ENCODE measurements at places on chromosomes 11 and 22. TPM values are rescaled to one million over a fixed set of nuclear protein-coding genes. Genes with fewer than 3 reads are reported as not detected.

Gene NARS2
- total RNA-seq = 9.0 TPM

Gene PHOX2A
- total RNA-seq = 3.2 TPM

Gene OR5AN1
- not detected for total RNA-seq

Gene MAPK8IP2
- 3.7 TPM for total RNA-seq

DNA sequence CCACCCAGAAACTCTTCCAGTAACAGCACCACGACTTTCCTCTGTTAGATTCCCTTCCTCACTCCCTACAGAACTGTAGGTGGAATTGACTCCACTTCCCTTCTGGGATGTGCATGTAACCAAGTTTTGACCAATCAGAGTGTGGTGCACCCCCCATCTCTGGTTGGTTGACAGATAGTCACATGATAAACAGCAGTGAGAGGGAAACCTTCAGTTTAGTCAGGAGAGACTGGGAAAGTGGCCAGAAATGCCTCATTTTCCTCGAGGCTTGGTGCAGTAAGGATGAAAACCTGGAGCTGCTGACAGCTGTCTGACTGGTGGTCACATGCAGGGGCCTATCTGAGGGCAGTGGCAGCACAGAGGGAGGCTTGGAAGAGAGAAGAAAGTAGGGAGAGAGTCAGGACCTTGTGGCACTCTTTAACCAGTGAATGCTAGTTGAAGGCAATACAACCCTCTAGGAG, 67.3 kb upstream of the GRK3 start:
- H3K27me3 ChIP-seq = no peaks in the 10 kb centered on the region
- no peaks in the 10 kb centered on the region for H3K36me3 ChIP-seq
- no peak for ATAC-seq
- peaks cover 8% of the 10 kb centered on the region for H3K4me1 ChIP-seq
- no peak overlapping the region for H3K4me3 ChIP-seq

GRCh38 chr11:61925736-61926135, 8.4 kb upstream of the RAB3IL1 start:
- H3K4me3 ChIP-seq = no peak overlapping the region
- H3K27me3 ChIP-seq = peaks cover 7% of the 10 kb centered on the region
- peaks cover 37% of the 10 kb centered on the region for H3K4me1 ChIP-seq
- ATAC-seq = no peak
- no peaks in the 10 kb centered on the region for H3K36me3 ChIP-seq

- no peaks in the 10 kb centered on the region for H3K36me3 ChIP-seq
- no peak for ATAC-seq
- peak overlapping the region; percentile 97 for H3K27ac ChIP-seq
- no peak overlapping the region for H3K4me3 ChIP-seq
Measured at GRCh38 chr11:134071306-134071705, 2.4 kb downstream of the JAM3 start.

DNA sequence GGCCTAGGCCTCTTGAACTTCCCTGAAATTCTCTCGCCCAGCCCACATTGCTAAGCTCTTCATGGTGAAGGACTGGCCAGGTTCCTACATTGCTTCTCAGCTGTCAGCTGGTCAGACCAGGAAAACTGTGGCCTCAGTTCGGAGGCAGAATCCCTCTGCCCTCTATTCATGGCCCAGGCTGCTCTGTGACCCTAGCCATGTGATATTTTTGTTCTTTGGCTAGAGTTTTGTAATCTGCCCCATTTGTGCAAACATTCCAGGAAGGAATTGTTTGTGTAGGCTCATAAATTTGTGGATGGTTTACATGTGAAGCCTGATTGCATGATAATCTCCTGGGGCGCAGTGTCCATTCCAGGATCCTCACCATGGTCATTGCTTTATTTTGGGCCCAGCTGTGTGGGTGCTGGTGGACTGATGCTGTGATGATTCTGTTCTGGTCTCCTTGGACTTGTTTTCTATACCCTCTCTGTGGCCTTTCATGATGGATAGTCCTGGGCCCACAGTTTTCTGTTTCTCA, 149.1 kb upstream of the E2F8 start:
- H3K4me1 ChIP-seq = no peaks in the 10 kb centered on the region
- H3K27ac ChIP-seq = peak overlapping the region; percentile 51
- peaks cover 15% of the 10 kb centered on the region for H3K27me3 ChIP-seq
- ATAC-seq = peak; percentile 83
- no peak overlapping the region for H3K4me3 ChIP-seq

Measured in gastroesophageal sphincter (tissue), 4 donors.